ENCODE measurements at places on chromosomes 16 and 17. TPM values are rescaled to one million over a fixed set of nuclear protein-coding genes. Genes with fewer than 3 reads are reported as not detected.
A peak's percentile ranks its signal among the peaks of the same experiment; 100 is the strongest.

GRCh38 chr17:20266806-20267458 is 200.4 kb downstream of the LGALS9B start:
- no peak for DNase-seq

GRCh38 chr17:17081304-17081940 is 39.2 kb downstream of the MPRIP start:
- DNase-seq, result no peak

- peak; percentile 67 for DNase-seq
Observed at GRCh38 chr16:3578610-3579551, 1.7 kb upstream of the NLRC3 start.

GRCh38 chr16:12613131-12613991 is 190.3 kb downstream of the CPPED1 start:
- no peak for DNase-seq

DNA sequence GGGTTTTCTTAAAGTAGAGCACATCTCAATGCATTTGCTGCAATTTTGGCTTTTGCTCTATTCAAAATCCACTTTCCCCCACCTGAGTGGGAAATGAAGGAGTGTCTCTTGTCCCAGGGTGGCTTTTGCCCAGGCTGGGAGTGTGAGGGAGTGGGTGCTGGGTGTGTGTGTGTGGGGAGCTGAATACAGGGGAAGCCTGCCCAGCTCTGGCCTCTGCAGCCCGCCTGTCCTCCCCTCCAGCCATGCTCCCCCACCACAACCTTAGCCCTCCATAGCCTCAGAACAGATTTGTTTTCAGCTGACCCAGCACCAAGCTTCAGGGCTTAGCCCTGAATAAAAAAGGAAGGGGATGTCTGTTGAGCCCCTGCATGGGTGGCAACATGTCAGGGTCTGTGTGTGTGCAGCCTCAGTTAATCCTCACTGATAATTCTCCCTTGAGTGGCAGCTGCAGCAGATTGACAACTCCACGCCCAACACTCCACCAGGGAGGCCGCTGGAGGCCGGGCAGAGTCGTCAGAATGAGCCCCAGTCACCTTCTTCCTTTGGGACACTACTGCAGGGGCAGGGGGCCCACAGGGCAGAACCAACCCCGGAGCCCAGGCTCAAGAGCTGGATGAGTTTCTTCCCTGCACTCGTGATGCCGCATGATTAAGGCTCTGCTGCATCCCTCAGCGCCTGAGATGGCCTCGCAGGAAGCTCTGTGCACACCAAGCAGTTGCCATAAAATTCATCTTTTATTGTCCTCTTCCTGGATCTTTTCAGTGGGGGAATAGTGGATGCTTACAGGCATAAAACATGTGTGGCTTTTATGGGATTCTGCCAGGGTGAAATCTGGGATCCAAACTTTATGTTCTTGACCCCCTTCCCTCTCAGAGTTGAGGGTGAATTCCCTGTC is 55.0 kb downstream of the SPACA3 start:
- no peak for DNase-seq

GRCh38 chr16:31875928-31876547 is 2.4 kb downstream of the ZNF267 start:
- no peak for DNase-seq

- no peak for DNase-seq
Observed at GRCh38 chr17:76326306-76326705, 18.2 kb upstream of the QRICH2 start.

DNA sequence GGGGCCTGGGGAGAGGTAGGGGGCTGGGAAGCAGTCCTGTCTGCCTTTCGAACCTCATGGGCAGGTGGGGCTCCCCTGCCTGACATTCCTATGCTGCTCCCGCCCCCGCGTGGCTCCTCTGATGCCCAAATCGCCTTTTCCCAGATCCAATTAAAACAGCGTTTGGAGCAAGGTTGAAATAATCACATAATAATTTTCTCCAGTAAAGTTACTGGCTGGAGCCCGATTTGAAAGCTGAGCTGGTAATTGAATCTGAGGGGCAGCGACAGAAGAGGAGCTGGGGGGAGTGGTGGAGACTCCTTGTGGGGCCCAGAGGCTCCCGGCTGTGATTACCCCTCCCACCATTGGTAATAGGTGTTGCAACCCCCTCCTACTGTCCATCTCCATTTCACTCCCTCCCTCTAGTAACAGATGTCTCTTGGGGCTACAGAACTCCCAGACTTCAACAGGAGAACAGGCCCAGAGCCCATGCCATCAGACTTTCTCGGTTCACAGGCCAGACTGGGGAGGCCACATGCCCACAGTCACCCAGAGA is 38.9 kb upstream of the C1QL1 start:
- no peak for DNase-seq

DNA sequence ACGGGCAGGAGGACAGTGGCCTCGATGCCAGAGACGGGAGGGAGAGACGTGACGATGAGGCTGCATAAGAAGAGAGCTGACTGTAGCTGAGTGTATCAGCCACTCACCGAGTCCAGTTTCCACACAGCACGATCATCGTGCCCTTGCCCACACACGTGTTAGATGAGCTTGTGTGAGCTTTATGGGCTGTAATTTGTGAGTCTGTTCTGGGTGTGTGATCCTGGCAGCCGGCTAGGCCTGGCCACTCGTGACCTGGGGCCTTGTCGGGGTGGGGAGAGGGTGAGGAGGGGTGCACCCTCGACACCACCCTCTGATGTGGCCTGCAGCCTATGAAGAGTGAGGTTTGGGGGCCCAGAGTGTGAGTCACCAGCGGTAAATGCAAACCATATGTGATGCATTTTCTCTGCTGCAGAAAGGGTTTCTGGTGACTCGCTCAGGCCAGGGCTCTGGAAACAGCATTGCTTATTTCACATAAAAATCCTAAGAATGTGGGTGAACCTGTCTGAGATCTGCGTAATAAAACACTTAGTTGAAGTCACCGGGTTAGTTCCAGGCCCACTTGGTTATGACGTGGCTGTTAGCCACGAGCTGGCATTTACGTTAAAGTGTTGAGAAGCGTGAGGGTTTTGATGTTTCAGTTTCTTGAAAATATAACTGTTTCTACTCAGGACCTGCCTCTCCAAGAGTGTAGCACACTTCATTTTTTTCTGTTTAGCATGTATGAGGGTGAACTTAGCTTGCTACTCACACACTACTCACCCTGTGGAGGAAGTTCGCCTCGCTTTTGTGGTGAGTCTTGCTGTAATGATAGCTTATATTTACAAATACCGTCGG is 4.2 kb downstream of the METRNL start:
- DNase-seq, result no peak

DNA sequence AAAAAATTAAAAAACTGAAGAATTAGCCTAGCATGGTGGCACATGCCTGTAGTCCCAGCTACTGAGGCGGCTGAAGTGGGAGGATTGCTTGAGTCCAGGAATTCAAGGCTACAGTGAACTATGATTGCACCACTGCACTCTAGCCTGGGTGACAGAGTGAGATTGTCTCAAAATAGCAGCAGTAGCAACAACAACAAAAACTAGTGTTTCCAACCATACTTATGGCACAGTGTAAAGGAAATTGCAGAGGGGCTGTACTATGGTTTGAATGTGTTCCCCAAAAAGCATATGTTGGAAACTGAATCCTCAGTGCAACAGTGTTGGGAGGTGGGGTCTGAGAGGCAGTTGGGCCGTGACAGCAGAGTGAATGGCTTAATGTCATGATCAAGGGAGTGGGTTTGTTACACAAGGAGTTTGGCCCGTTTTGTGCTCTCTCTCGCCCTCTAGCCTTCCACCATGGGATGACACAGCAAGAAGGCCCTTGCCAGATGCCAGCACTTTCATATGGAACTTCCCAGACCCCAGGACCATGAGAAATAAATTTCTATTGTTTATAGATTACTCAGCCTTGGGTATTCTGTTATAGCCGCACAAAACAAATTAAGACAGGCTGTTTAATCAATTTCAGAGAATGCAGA is 70.0 kb downstream of the PGS1 start:
- DNase-seq, result no peak

DNA sequence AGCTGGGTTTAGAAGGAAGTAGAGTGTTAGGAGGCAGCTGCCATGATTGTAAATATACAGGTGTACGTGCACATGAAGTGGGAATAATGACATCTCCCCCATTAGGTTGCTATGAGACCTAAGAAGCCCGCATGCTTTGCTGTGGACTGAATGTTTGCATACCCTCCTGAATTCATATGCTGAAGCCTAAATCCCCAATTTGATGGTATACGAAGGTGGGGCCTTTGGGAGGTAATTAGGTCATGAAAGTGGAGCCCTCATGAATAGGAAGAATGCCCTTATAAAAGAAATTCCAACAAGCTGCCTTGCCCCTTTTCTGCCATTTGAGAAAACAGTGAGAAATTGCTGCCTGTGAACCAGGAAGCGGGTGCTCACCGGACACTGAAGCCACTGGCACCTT is 44.0 kb downstream of the CCDC182 start:
- DNase-seq, result no peak

- no peak for DNase-seq
Observed at GRCh38 chr17:77521076-77521475, 380.3 kb downstream of the SEC14L1 start.

DNA sequence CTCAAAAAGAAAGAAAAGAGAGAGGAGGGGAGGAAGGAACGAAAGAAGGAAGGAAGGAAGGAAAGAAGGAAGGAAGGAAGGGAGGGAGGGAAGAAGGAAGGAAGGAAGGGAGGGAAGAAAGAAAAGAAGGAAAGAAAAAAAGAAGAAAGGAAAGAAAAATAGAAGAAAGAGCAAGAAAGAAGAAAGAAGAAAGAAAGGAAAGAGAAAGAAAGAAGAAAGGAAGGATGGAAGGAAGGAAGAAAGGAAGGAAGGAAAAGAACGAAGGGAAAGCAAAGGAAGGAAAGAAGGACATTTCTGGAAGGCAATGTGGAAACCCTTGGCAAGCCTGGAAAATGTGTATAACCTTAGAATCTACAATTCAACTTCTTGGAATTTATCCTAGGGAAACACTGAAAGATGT is 150.4 kb upstream of the LHX1 start:
- DNase-seq, result no peak

GRCh38 chr16:1019231-1020090 is 37.9 kb downstream of the SOX8 start:
- DNase-seq, result no peak

GRCh38 chr16:2952679-2953078 is 11.4 kb upstream of the KREMEN2 start:
- DNase-seq, result no peak

GRCh38 chr16:83771306-83771942 is 36.4 kb upstream of the HSBP1 start:
- no peak for DNase-seq

- DNase-seq, result no peak
Observed at GRCh38 chr16:82636485-82636884, 9.7 kb downstream of the CDH13 start.

GRCh38 chr17:29169806-29170591 is 10.2 kb downstream of the MYO18A start:
- DNase-seq, result no peak

DNA sequence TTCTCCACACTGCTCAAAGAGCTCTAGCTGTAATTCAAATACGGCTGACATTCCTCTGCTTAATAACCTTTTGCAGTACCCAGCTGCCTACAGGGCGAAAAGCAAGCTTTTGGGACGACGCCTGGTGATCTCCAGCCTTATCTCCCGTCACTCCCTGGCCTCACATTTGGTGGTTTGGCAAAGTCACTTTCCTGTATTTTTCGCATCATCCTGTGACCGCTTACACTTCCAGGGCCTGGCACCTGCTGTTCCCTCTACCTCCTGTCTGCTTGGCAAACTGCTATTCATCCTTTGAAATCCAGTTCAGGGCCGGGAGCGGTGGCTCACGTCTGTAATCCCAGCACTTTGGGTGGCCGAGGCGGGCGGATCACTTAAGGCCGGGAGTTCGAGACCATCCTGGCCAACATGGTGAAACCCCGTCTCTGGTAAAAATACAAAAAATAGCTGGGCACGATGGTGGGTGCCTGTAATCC is 2.7 kb upstream of the BHLHA9 start:
- no peak for DNase-seq

DNA sequence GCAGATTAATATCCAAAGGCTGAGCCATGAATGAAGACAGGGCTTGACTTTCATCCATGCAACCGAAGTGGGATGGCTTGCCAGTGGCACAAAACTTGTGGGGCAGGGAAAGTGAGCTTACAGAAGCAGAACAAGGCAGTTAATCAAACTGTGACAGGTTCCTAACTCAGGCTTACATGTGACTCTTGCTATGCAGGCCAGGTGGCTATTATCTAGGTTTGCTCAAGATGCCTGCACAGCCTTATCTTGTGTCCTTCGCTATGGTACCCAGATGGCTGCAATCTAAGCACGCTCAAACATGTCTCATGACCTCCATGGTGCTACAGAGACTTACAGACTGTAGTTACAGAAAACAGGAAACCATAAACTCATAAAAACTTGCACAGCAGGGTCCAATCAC is 8.6 kb upstream of the DNAH9 start:
- no peak for DNase-seq

DNA sequence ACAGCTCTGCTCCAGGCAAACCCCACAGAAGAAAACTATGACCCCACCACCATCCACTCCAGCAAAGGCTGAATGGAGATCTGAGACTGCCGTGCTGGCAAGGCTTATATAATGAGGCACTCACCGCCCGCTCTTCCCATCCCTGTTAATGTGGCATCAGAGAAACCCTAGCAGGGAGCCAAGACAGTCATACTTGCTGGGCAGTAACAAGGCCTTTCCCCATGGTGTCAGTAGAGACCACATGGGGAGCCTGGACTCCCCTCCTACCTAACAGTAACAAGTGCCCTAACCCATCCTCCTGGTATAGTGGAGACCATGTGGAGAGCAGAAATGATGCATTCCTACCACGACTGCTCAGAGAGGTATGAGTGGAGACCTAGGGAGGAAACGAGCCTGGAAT is 235.2 kb downstream of the C16orf78 start:
- no peak for DNase-seq

- DNase-seq, result no peak
Observed at GRCh38 chr16:48113001-48113400, 42.8 kb downstream of the ABCC12 start.

Gene PYY
- total RNA-seq, result not detected

Gene CD300A
- 16.6 TPM for total RNA-seq

Gene ITGAD
- total RNA-seq, result 0.18 TPM

Gene NOL3
- total RNA-seq, result 27.3 TPM

Gene SPEM3
- total RNA-seq, result not detected

Gene SALL1
- total RNA-seq, result not detected

Gene WSCD1
- 0.62 TPM for total RNA-seq
